Stimulated activated CD8-positive, alpha-beta memory T cell treated with anti-CD3 and anti-CD28 coated beads, Interleukin-2, amount 100 ng/mL, for 1 hour (primary cell): ENCODE measurements at places on chromosomes 11 and 22.

- no peak for DNase-seq
Measured at GRCh38 chr11:8661001-8661795, 21.3 kb downstream of the TRIM66 start.

- DNase-seq: no peak
Measured at GRCh38 chr11:128497061-128497775, 90.1 kb downstream of the ETS1 start.

- DNase-seq: no peak
Measured at GRCh38 chr22:29478326-29479276, 1.4 kb upstream of the NEFH start.

GRCh38 chr11:2990617-2991451, 1.3 kb downstream of the NAP1L4 start:
- no peak for DNase-seq

GRCh38 chr11:19711911-19712280, 741 bp upstream of the NAV2 start:
- DNase-seq: no peak

DNA sequence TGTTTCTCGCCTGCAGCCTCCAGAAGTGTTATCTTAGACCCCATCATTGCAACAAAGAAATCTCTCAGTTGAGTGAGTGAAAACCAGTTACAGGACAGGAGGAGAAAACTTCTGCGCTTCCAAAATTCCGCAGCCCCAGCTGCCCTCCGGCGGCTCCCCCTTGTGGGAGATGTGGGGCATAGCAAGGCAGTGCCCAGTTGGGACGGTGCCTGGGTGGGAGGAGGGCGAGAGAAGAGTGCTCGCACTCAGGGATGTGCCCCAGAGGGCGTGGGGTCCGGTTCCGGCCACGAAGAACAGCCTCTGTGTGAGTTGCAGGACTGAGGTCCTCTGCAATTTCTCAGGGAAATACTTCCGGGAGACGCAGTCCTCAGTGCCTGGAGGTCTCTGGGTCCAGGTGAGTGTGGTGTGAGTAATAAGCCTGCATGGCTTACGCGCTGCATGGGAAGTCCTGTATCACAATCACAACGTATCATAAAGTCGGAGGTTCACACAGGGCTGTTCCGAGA, 87.0 kb upstream of the BLID start:
- no peak for DNase-seq

DNA sequence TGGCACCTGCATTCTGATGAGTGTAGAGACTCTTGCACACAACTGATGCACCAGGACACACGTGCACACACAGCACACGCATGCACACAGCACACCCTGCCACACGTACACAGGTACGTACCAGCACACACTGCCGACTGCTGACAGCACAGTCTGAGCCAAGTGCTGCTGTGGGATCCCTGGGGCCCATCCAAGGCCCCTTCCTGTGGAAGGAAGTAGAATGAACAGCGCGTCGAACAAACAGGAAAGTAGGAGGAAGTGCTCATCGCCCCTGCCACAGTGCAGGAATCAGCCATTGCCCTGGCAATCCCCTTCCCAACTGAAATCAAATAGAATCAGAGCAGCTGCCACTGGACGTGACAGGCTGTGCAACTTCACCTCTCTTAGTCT, 57.9 kb downstream of the CD82 start:
- no peak for DNase-seq

DNA sequence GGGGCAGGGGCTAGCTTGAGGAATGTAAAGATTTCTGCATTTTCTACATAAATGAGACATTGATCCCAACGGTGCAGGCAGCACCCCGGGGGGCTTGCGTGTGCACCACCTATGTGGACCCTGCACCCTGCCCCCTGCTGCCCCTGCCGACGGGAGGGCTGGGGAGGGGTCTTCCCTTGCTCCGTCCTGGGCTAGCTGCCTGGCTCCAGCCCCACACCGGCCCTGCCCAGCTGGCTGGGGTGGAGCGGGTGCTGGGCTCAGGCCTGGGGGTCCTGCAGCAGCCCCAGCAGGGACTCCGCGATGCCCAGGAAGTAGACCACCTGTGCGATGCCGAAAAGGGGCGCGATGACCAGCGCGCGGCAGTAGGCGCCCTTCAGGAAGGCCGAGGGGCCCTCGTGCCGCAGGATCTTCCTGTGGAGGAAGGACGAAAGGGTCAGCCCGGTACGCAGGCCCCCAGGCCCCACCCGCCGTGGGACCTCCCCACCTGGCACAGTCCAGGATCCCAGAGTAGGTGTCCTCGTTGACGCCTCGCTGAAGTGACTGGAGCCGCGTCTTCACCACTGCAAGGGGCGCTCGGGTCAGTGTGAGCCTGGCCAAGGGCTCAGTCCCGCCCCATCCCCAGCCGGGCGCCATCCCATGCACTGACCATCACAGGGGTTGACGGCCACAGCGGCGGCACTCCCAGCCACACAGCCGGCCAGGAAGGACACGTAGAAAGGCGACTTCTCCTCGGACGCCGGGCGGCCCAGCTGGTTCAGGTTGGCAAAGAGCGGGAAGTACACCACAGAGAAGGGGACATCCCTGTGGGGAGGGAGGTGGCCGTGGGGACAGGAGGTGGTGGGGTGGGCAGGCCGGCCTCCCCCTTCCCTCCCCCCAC, 2.0 kb upstream of the CEND1 start:
- no peak for DNase-seq

GRCh38 chr22:43313890-43314474, 29.2 kb downstream of the SCUBE1 start:
- DNase-seq: no peak

DNA sequence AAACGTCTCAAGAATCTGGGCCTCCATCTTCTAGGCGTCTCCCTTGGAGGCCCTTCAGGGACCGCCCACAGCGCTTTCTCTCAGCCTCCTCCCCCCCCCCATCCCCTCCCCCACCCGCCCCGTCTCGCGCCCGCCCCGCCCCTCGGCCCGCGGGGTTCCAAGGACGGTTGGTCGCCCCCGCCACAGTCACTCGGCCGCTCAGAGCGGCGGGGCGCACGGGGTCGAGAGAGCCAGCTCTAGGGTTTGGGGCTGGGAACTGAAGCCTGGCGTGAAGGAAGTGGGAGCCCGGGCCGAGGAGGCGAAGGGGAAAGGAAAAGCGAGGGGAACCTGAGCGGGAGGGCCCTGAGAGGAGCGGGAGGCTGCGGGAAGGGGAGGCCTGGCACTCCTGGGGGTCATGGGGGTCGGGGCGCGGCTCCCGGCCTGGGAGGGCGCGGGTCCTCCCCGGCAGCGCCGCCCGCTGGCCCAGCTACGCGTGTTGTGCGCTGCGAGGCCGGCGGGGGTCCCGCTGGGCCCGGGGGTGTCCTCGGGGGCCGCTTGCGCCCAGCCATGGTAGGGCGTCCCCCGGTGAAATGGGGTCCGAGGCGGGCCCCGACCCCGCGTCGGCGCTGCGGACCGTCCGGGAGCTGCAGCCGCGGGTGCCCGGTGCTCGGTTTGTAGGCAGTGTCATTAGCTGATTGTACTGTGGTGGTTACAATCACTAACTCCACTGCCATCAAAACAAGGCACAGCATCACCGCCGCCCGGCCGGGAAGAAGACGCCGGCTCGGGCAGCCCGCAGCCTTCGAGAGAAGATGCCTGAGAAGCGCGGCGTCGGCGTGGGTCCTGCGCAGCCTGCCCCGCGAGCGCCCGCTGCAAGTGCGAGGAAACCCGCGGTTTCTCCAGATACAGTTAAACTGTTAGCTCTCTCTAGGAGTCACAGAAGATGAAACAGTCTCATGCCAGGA, at the start of gene BTG4:
Gene BTG4 (minus strand): TSS at position 91 of the 944 bp plus-strand sequence. CDS start 13,610 bp downstream, outside the sequence.
- DNase-seq: no peak

DNA sequence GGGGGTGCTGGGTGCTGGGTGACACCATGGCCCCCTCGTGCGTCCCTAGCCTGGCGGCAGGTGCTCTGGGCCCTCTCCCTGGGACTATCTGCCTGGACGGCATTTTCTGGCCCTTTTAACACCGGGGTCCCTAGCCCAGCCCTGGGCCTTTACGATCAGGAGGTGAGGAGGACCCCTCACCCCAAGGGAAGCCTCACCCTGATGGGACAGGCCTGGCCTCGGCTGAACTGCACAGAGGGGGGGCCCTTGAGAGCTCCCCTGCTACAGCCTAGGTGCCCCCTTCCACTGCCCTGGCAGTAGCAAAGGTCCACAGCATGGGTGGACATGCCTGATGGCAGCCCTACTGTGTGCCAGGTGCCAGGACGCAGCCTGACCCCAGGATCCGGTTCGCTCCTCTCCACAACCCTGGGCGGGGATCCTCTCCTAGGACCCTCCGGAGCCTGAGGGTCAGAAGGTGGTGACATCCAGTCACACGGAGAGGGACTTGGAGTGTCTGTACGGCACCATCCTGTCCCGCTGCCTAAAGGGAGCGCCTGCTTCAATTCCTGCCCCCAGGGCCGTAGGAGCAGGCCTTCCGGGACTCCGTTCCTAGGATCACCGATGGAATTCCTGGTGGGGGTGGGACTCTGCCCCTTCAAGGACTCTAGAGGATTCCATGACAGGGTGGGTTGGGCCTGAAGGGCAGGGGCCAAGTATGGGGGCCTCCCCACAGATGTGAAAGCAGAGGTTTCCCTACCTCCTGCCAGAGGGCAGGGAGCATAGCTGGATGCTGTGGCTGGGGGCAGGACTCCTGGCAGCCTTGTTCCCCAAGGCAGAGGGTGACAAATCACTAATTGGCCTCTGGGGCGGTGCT, 33.0 kb upstream of the TH start:
- DNase-seq: no peak

GRCh38 chr11:118572981-118573550, 857 bp downstream of the ARCN1 start:
- no peak for DNase-seq

DNA sequence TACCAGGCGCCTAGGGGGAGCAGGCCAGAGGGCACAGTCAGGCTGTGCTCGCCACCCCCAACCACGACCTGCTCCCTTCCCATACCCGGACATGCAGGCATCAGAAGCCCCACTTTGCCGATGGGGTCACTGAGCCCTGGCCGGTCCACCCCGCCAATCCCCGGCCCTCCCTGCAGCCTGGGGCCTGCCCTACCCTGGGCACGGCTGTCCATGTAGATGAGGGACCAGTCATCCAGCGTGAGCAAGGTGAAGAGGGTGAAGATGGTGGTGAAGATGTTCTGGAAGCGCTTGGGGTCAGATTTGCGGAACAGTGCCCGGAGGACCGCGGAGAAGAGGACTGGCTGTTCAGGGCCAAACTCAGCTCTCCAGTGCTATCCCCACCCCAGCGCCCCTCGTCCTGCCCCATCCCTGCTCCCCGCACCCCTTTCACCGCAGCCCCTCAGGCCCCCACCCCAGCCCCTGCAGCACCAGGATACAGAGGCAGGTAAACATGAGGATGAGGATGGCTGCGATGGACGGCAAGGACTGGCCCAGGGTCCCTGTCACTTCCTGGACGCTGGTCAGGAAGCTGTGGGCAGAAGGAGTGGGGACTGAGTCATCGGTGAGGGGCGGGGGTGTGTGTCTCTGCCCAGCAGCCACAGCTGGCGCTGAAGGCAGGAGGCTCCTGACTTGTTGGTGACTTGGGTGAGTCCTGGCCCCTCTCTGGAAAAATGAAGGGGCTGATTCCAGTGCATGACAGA, 5.5 kb downstream of the CATSPER1 start:
- DNase-seq: peak; percentile 8

DNA sequence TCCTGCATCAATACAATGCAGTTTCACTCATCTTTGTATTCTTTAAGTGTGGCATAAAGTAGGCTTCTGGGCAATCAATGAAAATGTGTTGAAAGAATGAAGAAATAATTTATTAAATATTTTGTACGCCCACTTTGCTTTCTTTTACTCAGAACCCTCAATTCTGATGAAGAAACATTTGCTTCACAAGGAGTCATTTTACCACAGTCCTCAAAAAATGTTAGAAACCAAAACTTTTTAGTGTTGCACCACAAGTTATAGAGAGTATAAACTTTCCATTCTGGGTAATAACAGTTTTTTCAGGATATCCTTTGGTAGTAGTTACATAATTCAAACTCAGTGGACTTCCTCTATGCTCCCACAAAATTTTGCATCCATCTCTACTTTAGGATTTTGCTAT, 360.5 kb downstream of the DLG2 start:
- no peak for DNase-seq

DNA sequence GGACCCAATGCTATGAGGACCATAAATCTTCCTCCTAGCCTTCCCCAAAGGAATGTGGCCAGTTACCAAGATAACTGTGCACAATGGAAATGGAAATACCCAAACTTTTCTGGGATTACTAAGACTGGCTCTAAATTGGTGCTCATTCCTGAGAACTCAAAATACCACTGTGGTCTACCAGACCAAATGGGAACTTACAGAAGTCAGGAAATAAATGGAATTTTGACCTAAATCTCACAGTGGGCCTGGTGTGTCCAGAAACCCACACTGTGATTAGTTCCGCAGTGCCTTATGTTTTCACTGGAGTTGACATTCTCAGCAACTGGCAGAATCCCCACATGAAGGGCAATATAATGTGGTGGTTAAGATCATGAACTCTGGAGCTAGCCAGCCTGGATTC, 99.4 kb upstream of the ZC3H12C start:
- DNase-seq: no peak

GRCh38 chr11:100581318-100581717, 105.8 kb upstream of the ARHGAP42 start:
- DNase-seq: no peak

- no peak for DNase-seq
Measured at GRCh38 chr22:29092243-29092642, 19.4 kb downstream of the KREMEN1 start.

- DNase-seq: no peak
Measured at GRCh38 chr22:24086310-24086709, 75.2 kb downstream of the CABIN1 start.

- DNase-seq: no peak
Measured at GRCh38 chr11:76807206-76807875, 24.2 kb downstream of the TSKU start.

- no peak for DNase-seq
Measured at GRCh38 chr11:17543574-17544180, 539 bp downstream of the USH1C start.

DNA sequence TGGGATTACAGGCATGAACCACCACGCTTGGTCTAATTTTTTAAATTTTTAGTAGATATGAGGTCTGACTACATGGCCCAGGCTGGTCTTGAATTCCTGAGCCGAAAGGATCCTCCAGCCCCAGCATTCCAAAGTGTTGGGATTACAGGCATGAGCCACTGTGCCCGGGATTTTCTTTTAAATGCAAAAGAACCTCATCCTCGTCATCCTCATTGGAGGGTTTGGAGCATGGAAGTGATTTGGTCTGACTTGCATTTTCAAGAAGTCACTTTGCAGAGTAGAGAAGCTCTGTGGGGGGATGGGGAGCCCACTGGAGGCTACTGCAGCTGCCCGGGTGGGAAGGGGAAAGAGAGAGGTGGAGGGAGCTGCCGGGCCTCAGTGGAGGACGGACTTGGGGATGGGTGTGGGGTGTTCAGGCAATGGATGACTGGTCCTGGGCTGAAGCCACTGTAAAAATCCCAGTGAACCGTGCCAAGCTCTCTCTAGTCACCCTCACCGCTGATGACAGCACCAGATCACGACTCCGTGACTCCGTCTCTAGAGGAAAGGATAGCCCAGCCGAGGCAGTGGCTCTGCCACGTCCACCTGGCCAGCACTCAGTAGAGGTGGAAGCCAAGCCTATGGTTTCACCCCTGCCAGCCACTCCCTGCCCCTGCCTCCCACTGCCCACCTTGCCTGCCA, 32.8 kb upstream of the SLC22A12 start:
- no peak for DNase-seq

- no peak for DNase-seq
Measured at GRCh38 chr22:28710576-28711191, 30.9 kb downstream of the CHEK2 start.

GRCh38 chr11:74269161-74269811, 42.2 kb downstream of the P4HA3 start:
- no peak for DNase-seq
